ENCODE measurements at places on chromosomes 4 and X. TPM values are rescaled to one million over a fixed set of nuclear protein-coding genes. Genes with fewer than 3 reads are reported as not detected.

The FAM133A gene
- total RNA-seq: under 0.01 TPM

The PAGE2 gene
- 0.71 TPM for total RNA-seq

The CXCR3 gene
- total RNA-seq: not detected

The CRLF2 gene
- not detected for total RNA-seq

The CENPVL1 gene
- not detected for total RNA-seq

The BMX gene
- 0.14 TPM for total RNA-seq

The FANCB gene
- total RNA-seq: 4.6 TPM

The PRR32 gene
- not detected for total RNA-seq

The ESX1 gene
- not detected for total RNA-seq

The ABCG2 gene
- total RNA-seq: 1.1 TPM

The SCML1 gene
- total RNA-seq: 6.4 TPM

The MPP1 gene
- 30.3 TPM for total RNA-seq

The TEX11 gene
- total RNA-seq: 0.09 TPM
